RWPE1 (cell line): ENCODE measurements at places on chromosomes 16 and 17.

GRCh38 chr17:33124871-33125551 lies 133.4 kb downstream of the SPACA3 start:
- DNase-seq, result no peak

DNA sequence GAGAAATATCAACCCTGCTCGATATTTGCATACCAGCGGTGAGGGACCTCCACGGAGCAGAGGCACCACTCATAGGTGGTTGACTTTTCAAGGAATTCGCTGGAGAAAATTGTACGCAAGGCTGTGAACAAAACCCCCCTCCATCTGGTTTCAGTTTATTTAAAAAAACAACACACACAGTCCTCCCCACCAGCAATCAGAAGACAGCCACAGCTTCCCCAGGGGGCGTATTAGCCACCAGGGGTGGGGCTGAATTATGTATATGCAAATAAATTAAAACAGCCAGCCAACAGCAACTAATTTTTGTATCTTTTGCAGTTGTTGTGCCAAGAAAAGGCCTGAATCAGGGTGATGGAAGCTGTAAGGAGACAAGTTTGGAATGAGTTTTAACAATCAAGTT lies 5.9 kb upstream of the HSD11B2 start:
- no peak for DNase-seq

DNA sequence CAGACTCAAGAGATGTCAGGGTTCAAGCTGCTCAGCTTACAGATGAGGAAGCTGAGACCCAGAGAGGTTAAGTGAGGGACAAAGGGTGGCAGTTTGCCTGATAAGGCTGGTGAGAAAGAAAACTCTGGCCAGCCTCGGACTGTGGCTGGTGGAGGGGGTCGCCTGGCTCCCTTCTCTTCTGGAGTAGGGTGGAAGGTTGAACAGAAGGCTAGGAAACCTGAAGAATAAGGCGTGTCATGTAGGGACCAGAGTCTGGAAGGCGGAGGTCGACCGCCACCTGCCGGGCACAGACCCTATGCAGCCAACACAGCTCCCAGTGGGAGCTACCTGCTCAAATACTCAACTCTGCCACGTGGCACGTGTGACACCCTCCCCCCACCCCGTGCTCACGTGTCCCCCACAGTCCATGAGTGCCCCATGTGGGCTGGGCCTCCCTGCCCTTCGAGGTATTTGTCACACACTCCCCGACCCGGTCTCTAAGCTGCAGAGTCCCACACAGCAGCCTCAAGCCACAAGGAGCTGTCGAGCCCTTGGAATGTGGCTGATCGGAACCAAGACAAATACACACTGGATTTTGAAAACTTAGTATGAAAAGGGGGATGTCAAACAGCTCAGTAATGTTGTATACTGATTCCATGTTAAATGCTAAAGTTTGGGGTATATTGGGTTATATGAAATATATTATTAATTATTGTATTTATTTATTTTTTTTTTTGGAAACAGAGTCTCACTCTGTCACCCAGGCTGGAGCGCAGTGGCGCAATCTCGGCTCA lies 11.8 kb downstream of the HID1 start:
- no peak for DNase-seq

- no peak for DNase-seq
Observed at GRCh38 chr17:19800571-19800970, 52.5 kb upstream of the ALDH3A1 start.

GRCh38 chr17:21382560-21383495 lies 6.7 kb downstream of the KCNJ12 start:
- DNase-seq, result no peak

GRCh38 chr16:50124769-50125168 lies 28.3 kb upstream of the TENT4B start:
- no peak for DNase-seq

DNA sequence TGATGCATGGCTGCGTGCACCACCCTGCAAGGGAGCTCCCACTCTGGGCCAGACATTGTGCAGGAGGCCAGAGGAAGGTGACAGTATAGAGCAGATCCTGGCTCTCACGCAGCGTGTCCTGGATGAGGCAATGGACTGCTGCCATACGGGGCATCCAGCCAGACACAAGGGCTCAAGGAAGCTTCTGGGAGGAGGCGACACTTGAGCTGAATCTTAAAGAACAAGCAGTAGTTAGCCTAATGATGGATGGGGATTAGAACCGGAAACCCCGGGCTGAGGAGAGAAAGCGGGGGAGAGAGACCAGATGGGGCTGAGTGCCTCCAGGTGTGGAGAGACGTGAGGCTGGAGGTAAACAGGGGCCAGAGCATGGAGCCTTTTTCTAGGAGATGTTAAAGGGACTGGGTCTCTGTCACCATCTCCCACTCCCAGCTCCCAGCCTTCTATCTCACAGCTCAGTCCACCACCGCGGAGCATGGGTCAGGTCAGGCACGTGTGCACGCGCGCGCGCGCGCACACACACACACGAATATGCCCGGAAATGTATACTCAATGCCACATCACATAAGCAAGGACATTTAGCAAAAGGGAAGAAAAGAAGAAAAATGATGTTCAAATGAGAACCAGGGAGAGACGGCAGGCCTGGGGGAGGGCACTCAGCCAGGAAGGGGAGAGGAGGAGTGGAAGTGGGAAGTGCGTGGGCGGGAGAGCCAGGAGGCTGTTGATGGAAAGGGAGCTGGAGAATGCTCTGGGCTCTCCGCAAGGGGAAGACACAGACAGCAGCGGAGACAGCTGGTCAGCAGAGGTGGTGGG lies 46.3 kb downstream of the CCDC42 start:
- DNase-seq, result no peak

DNA sequence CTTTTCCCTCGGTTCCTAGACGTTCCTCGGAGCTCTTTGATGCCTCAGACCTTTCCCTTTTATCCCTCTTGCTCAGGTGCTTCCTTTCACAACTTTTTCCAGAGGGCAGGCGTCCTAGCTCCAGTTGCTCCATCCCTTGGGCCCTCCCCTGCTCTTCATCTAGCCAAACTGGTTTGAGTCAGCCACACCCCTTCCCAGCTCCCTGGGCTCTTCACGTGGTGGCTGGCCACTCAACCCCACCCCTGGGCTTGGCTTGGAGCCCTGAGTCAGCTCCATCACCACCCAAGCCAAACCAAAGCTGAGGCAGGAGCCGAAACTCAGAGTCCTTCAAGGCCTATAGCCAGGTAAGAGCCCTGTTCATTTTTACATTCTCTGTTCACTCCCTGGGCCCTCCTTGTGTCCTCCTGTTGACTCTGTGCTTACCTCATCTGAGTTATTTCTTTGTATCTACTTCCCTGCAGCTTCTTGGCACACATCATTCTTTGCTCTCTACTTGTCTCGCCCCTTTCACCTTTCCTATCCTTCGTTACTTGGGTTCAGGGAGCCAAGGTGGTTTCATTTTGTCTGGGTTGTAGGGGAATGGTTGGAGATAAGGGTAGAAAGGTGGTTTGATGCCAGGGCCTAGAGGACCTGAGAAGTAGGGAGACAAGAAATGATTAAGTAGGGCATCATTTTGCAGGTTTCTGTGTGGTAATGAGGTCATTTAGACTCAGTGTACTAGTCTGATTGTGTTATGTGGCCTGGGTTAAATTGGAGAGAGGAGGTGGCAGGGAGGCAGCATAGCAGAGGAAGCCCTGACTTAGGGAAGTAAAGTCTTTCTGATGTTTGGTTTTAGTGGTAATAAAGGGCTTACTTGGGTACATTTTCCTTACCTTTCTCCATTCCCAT lies 7.6 kb upstream of the PHKG2 start:
- DNase-seq, result peak; percentile 99

DNA sequence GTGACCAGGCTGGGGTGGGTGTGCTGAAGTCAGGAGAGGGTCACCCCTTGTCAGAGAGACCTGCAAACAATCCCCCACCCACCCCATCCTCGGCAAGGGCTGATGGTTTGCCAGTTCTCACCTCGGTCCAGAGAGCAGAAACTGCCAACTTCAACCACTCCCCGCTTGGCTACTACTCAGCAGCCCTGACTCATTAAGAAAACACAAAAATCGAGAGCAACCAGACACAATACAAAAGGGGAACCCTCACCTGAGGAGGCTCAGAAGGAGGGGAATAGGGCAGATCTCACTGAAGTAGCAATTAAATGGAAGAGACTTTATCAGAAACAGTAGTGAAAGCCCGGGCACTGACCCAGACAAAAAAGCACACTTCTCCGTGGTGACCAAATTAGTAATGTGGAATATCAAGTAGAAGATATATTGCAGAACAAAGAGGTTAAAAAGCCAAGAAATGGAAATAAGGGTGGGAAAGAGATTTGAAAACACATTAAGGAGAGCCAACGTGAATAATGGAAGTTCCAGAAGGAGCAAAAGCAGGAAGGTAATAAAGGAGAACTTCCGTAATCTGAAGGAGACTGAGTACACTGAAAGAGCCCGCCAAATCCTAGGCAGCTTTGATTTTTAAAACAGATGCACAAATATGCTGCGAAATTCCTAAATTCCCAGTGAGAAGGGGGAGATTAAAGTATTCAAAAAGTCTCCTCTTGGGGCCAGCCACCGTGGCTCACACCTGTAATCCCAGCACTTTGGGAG lies 23.6 kb downstream of the CENPV start:
- peak; percentile 65 for DNase-seq

GRCh38 chr17:66508896-66509844 lies 206.8 kb downstream of the PRKCA start:
- peak; percentile 69 for DNase-seq

DNA sequence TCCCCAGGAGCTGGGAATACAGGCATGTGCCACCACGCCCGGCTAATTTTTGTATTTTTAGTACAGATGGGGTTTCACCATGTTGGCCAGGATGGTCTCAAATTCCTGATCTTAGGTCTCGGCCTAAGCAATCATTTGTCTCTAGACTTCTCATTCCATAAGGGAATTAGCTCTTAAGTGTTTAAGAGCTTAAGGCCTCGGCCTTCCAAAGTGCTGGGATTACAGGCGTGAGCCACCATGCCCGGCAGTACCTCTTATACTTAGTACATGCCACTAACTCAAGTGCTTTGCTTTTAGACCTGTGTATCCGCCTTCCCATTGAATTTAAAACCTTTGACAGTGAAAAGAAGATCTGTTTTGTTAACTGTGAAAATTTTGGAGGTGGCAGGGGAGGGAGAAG lies 16.6 kb upstream of the IL21R start:
- DNase-seq, result no peak

- DNase-seq, result peak; percentile 64
Observed at GRCh38 chr17:47889734-47890529, 6.1 kb upstream of the SP2 start.
